ENCODE measurements at places on chromosomes 12 and 14. TPM values are rescaled to one million over a fixed set of nuclear protein-coding genes. Genes with fewer than 3 reads are reported as not detected.
A peak's percentile ranks its signal among the peaks of the same experiment; 100 is the strongest.

RPL36AL gene
- polyA plus RNA-seq = 150 TPM

SLC38A4 gene
- polyA plus RNA-seq = 10.3 TPM

- no peak for DNase-seq
These were observed 947.0 kb downstream of the GALC start for GRCh38 chr14:87045956-87046355.

- peak; percentile 96 for DNase-seq
These were observed at the start of gene UBC for GRCh38 chr12:124914392-124915238. UBC (minus strand) TSS chr12:124914650; CDS start chr12:124913771, 879 bp downstream.

DNA sequence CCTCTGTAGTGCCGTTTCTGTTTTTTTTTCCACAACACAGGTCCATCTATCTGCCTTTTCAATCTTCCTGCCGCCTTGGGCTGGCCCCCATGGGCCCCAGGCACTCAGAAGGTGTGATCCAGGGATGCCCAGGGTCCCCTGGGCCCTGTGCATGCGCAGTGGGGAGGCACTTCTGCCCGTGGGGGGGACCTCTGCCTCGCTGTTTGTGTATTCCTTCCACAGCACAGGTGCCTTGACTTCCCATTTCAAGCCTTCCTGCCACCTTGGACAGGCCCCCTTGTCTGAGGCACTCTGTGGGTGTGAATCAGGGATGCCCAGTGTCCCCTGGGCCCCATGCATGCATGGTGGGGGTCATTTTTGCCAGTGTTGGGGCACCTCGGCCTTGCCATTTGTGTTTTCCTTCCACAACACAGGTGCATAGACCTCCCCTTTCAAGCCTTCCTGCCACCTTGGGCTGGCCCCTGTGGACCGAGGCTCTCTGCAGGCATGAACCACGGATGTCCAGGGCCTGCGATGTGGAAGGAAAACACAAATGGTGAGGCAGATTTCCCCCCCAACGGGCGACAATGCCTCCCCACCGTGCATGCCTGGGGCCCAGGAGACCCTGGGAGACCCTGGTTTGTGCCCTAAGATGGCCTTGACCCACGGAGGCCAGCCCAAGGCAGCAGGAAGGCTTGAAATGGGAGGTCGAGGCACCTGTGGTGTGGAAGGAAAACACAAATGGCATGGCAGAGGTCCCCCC is 366.5 kb downstream of the ALG10 start:
- DNase-seq = no peak

GRCh38 chr12:105240228-105240627 is 4.3 kb upstream of the APPL2 start:
- DNase-seq = no peak

GRCh38 chr12:57993834-57994233 is 52.5 kb downstream of the ATP23 start:
- no peak for DNase-seq

GRCh38 chr12:12745576-12746211 is 28.5 kb downstream of the CDKN1B start:
- DNase-seq = no peak

GRCh38 chr14:78202163-78202562 is 32.0 kb downstream of the NRXN3 start:
- DNase-seq = no peak

- no peak for DNase-seq
These were observed 86.6 kb downstream of the NTN4 start for GRCh38 chr12:95703986-95704385.

GRCh38 chr12:69884386-69884785 is 59.4 kb downstream of the MYRFL start:
- DNase-seq = no peak

DNA sequence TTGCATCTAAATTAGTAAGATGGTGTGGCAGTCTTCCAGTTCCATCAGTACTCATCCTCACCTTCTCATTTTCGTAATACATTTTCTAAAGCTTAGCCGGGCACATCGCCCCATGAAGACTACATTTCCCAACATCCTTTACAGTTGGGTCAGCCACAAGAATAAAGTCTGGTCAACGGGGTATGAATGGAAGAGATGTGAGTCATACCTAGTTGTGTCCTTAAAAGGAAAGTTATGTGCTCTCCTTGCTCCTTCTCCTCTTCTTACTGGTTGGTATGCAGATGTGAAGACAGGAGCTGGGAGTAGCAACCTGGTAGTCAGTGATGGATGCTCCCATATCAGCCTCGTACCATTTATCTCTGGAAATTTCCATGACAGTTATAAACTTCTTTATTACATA is 35.9 kb upstream of the EGLN3 start:
- DNase-seq = no peak

Data from hindlimb muscle (tissue), 1 donor.